ENCODE measurements at places on chromosomes 1 and 21. TPM values are rescaled to one million over a fixed set of nuclear protein-coding genes. Genes with fewer than 3 reads are reported as not detected.

Gene PIGC
- 39.5 TPM for total RNA-seq

Gene EXO1
- 25.9 TPM for total RNA-seq

Gene ERICH3
- not detected for total RNA-seq

Gene UQCRHL
- 8.9 TPM for total RNA-seq

Gene RNU1-1
- not detected for total RNA-seq
